ENCODE measurements at places on chromosomes 1 and 21. TPM values are rescaled to one million over a fixed set of nuclear protein-coding genes. Genes with fewer than 3 reads are reported as not detected.

DNA sequence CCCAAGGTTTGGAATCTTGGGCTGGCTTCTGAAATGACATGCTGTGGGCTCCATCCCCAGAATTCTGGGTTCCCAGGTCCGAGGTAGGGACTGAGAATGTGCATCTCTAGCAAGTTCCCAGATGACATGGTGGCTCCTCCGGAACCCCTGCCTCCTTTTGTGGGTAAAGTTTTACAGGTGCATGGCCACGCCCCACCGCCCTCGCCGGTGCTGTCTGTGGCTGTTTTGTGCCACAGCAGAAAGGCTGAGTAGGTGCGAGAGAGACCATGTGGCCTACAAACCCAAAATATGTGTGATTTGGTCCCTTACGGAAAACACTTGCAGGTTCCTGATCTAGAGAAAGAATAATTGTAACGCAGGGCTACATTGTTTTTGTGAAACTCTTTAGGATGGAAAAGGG, 30.9 kb downstream of the SKI start:
- H3K36me3 ChIP-seq = no peaks in the 10 kb centered on the region
- H3K27ac ChIP-seq = no peak overlapping the region
- H3K27me3 ChIP-seq = no peaks in the 10 kb centered on the region
- H3K4me3 ChIP-seq = no peak overlapping the region
- H3K4me1 ChIP-seq = peaks cover 15% of the 10 kb centered on the region

GRCh38 chr1:155650231-155650757, 38.3 kb downstream of the YY1AP1 start:
- H3K4me3 ChIP-seq = no peak overlapping the region
- H3K4me1 ChIP-seq = peaks cover 53% of the 10 kb centered on the region
- peak overlapping the region; percentile 85 for H3K27ac ChIP-seq
- peaks cover 4% of the 10 kb centered on the region for H3K36me3 ChIP-seq
- no peaks in the 10 kb centered on the region for H3K27me3 ChIP-seq
- no peak for DNase-seq

DNA sequence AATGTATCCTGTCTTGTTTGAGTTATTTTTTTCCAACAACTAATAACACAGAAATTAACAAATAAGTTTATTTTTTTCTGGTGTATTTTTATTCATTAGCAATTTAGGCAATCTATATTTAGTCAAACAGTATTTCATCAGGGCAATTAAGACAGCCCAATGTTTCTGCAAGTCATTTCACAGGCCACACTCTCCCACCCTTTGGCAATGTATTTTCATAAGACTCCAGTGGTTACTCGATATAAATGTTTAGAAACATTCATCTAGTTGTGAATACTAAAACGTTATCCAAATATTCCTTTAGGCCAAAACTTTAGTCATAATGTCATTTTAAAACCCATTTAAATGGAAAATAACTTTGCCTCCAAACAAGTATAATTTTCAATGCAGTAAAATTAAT, 142.1 kb downstream of the KCNT2 start:
- no peak for DNase-seq
- H3K4me1 ChIP-seq = peaks cover 42% of the 10 kb centered on the region
- no peaks in the 10 kb centered on the region for H3K27me3 ChIP-seq

GRCh38 chr1:15852828-15853302, 5.4 kb downstream of the SPEN start:
- H3K36me3 ChIP-seq = peaks cover 7% of the 10 kb centered on the region
- no peak overlapping the region for H3K4me3 ChIP-seq
- H3K27me3 ChIP-seq = peaks cover 3% of the 10 kb centered on the region
- H3K4me1 ChIP-seq = peaks cover 36% of the 10 kb centered on the region
- no peak overlapping the region for H3K27ac ChIP-seq
- DNase-seq = no peak

DNA sequence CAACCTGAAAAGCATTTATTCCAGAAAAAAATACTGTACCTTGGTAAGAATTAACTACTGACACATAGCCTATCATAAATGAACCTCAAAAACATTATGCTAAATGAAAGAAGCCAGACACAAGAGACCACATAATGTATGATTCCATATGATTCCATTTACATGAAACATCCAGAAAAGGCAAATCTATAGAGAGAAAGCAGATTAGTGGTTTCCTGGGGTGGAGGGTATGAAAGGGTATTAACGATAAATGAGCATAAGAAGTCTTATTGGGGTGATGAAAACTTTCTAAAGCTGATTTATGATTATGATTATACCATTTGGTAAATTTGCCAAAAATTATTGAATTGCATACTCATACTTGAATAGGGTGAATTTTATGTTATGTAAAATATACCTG, 10.3 kb upstream of the COL6A2 start:
- no peak for DNase-seq
- H3K4me3 ChIP-seq = no peak overlapping the region
- H3K36me3 ChIP-seq = peaks cover 28% of the 10 kb centered on the region
- H3K4me1 ChIP-seq = peaks cover 18% of the 10 kb centered on the region
- peaks cover 5% of the 10 kb centered on the region for H3K27me3 ChIP-seq
- no peak overlapping the region for H3K27ac ChIP-seq

- peaks cover 38% of the 10 kb centered on the region for H3K27me3 ChIP-seq
- DNase-seq = no peak
- H3K27ac ChIP-seq = no peak overlapping the region
- H3K4me3 ChIP-seq = no peak overlapping the region
Measured at GRCh38 chr1:39733161-39733560, 5.5 kb upstream of the PPIE start.

DNA sequence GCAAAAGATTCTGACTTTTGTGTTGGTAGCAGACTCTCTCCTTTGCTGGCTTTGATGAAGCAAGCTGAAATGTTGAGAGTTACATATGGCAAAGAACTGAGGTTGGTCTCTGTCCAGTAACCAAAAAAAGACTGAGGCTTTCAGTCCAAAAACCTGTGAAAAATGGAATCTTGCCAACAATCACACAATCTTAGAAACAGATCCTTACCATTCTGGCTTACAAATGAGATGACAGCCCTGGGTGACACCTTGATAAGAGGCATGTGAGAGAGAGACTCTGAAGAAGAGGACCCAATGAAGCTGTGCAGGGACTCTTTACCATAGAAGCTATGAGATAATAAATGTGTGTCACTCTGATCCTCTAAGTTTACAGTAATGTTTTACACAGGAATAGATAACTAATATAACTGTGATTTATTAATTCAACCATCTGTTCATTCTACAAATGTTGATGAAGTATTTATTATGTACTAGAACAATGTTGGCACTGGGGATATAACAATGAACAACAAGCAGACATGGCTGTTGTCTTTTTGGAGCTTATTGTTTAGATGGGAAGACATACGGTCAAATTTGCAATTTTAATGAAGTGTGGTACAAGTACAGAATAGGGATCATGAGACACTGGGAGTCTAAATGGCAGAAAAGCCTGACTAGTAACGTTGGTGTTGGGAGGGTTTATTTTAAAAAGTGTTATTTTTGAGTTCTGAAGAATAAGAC, 251.0 kb downstream of the OLFM3 start:
- no peak overlapping the region for H3K27ac ChIP-seq
- no peaks in the 10 kb centered on the region for H3K36me3 ChIP-seq
- H3K27me3 ChIP-seq = no peaks in the 10 kb centered on the region
- H3K4me1 ChIP-seq = no peaks in the 10 kb centered on the region

Gene MIXL1
- total RNA-seq = not detected

- H3K27me3 ChIP-seq = peaks cover 4% of the 10 kb centered on the region
- peaks cover 49% of the 10 kb centered on the region for H3K4me1 ChIP-seq
- no peak overlapping the region for H3K4me3 ChIP-seq
- peak overlapping the region; percentile 34 for H3K27ac ChIP-seq
- DNase-seq = peak; percentile 51
Measured at GRCh38 chr1:31374511-31375196, 1.8 kb upstream of the FABP3 start.

Gene FCGR3A
- total RNA-seq = not detected

Gene CADM3
- not detected for total RNA-seq

Gene ZNF593OS
- total RNA-seq = not detected

- H3K4me3 ChIP-seq = peak overlapping the region; percentile 53
- no peak for DNase-seq
- peaks cover 9% of the 10 kb centered on the region for H3K27me3 ChIP-seq
- 0 out of 2 replicates have a peak overlapping the region, but pooled peaks have one; percentile 26 for H3K27ac ChIP-seq
Measured at GRCh38 chr1:9376886-9377333, 84.2 kb downstream of the SPSB1 start.

Gene ZBTB7B
- 28.3 TPM for total RNA-seq

DNA sequence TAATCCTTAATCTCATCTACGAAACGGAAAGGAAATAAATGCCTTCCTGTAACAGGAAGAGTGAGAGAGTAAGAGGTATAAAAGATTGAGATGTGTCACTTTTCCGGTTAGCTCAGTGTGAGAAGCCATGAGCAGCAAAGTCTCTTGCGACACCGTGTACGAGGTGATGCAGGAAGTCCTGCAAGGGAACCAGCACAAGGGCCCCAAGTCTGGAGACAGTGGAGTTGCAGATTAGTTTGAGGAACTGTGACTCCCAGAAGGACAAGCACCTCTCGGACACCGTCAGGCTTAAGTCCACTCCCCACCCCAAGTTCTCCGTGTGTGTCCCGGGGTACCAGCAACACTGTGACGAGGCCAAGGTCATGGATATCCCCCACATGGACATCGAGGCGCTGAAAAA, 592.3 kb upstream of the ADGRL2 start:
- H3K27ac ChIP-seq = no peak overlapping the region
- no peak for DNase-seq
- no peak overlapping the region for H3K4me3 ChIP-seq
- no peaks in the 10 kb centered on the region for H3K4me1 ChIP-seq
- H3K36me3 ChIP-seq = no peaks in the 10 kb centered on the region

GRCh38 chr1:108537976-108538375, 21.9 kb upstream of the EEIG2 start:
- no peak overlapping the region for H3K27ac ChIP-seq
- H3K4me1 ChIP-seq = no peaks in the 10 kb centered on the region
- H3K4me3 ChIP-seq = no peak overlapping the region
- no peak for DNase-seq
- H3K36me3 ChIP-seq = no peaks in the 10 kb centered on the region
- peaks cover 9% of the 10 kb centered on the region for H3K27me3 ChIP-seq

Gene CDK11B
- total RNA-seq = 27.5 TPM

DNA sequence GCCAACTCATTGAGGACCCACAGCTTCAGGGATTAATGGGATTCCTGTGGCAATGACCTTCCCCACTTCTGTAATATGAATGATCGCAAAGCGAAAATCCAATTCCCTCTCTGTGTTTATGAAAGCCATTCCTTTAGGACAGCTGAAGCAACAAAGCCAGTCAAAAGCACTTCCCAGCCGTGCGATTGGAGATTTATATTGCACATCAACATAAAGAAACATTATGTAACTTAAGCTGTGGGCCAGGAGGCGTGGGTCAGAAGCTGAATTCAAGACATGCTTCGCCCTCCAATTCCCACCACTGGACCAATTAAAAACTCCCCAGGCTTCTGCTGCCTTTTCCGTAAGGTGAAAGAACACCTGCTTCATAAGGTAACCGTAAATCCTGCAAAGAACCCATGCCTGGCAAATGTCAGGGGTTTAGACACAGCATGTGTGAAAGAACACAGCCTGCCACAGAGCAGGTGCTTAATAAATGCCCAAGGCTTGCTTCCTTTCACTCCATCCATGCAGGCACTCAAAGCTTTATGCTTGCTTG, 138.9 kb upstream of the SOD1 start:
- H3K27me3 ChIP-seq = peaks cover 3% of the 10 kb centered on the region
- no peaks in the 10 kb centered on the region for H3K36me3 ChIP-seq
- no peak overlapping the region for H3K4me3 ChIP-seq

Gene SELP
- not detected for total RNA-seq

Gene SPRR5
- not detected for total RNA-seq

DNA sequence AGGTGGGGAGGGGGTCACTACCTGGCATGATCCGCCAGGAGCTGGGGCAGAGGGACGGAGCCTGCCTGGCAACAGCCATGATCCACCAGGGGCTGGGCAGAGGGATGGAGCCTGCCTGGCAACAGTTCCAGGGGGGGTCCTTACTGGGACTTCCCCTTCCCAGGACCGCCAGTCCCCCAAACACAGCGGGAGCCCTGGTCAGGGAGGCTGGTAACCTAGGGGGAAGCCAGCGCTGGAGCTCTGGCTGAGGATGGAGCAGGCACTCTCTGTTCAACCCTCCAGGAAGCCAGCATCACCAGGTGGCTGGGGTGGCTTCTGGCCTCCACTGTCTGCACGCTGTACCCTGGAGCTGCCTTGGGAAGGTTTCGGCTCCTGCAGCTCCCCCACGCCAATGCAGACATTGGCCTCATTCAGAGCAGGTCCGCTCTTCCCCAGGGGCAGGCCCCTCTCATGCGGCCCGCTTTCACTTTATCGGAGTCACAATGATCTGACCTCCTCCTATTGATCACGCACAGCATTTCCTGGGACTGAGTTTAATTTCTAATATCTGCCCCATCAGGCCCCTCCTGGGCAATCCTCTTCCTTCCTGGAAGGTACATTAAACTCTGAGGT, 68.4 kb upstream of the ABCG1 start:
- no peak overlapping the region for H3K4me3 ChIP-seq
- no peaks in the 10 kb centered on the region for H3K4me1 ChIP-seq

Gene DDX59
- total RNA-seq = 14.7 TPM

Gene TFF2
- total RNA-seq = not detected

DNA sequence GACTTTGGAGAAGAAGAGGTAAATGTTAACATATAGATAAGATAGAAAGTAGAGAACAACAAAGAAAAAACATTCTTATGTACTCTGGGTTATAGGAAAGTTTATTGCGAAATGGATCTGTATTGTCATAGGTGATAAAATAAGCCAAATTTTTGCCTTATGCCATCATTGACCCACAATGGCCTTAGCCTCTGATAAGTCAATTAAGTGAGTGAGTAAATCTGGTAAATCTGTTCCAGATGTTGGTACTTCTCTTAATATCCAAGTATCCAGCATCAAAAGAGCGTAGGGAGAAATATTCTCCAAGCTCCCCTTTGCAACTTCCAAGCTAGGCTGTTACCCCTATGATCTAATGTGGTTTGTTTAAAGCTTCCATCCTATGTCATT, 38.3 kb upstream of the CLCA4 start:
- H3K27me3 ChIP-seq = peaks cover 6% of the 10 kb centered on the region
- H3K36me3 ChIP-seq = no peaks in the 10 kb centered on the region
- peaks cover 32% of the 10 kb centered on the region for H3K4me1 ChIP-seq
- H3K27ac ChIP-seq = no peak overlapping the region

Gene TOMM40L
- 13.2 TPM for total RNA-seq

DNA sequence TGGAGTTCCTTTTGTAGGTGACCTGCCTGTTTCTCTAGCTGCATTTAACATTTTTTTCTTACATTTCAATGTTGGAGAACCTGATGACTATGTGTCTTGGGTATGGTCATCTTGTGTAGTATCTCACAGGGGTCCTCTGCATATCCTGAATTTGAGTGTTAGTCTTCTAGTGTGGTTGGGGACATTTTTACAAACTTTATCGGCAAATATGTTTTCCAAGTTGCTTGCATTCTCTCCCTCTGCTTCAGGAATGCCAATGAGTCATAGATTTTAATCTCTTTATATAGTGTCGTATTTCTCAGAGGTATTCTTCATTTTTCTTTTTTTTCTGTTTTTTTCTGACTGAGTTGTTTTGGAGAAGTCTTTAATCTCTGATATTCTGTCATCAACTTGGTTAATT, 684.0 kb downstream of the NCAM2 start:
- H3K27me3 ChIP-seq = no peaks in the 10 kb centered on the region
- peaks cover 29% of the 10 kb centered on the region for H3K4me1 ChIP-seq
- peak overlapping the region; percentile 80 for H3K27ac ChIP-seq
- peak; percentile 61 for DNase-seq

Measured in HFFc6 (cell line).